ENCODE measurements at places on chromosomes 2 and 18.

- DNase-seq = no peak
These were observed 86.8 kb downstream of the ERBB4 start for GRCh38 chr2:212451786-212452231.

DNA sequence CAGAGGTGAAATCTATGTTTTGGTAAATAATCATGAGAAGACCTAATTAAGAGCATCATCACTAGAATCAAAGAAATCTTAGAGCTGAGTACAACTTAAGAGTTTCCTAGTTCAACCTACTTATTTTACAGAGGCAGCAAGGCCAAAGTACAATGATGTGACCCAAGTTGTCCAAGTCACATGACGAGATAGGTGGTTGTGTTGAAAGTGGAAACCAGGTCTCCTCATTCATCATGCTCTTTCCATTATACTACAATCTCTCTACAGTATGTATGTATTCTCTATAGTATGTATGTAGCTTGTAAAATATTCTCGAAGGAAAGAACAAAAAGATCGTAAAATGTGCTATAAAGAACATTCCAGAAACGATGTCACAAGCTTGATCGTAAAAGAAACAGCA, 895.0 kb upstream of the FSHR start:
- no peak for DNase-seq

DNA sequence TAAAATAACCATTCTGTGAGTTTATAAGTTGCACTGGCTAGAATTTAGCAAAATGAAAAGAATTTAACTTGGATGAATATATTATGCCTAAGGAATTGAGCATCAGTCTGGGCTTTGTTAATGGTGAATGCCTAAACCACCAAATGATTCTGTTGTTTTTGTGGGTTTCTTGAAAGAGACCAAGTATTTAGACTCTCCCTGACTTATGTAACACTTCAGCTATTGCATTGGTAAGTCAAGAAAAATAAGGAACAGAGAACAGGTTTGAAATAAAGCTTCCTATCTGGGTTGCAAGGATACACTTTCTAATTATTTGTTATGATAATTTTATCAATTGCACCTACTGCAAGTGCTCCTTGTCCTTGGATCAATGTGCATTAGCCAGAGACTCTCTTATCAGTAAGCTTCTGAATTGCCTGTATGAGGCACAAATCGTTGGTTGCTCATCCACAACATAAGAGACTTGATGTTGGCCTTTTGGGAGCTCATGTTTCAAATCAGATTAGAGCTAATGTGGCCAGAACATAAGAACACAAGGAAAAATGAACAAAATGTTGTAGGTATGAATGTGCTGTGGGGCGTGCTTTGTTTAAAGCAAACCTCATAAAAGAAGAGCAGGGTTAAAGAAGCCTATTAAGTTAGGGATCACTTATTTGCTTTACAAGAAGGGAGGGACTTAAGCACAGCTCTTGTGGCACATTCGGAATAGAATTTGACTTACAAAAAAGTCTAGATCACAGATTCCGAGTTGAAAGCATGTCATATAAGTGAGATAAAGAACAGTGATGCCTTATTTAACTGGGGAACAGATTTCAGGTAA, 37.2 kb downstream of the PRKCE start:
- DNase-seq = no peak

DNA sequence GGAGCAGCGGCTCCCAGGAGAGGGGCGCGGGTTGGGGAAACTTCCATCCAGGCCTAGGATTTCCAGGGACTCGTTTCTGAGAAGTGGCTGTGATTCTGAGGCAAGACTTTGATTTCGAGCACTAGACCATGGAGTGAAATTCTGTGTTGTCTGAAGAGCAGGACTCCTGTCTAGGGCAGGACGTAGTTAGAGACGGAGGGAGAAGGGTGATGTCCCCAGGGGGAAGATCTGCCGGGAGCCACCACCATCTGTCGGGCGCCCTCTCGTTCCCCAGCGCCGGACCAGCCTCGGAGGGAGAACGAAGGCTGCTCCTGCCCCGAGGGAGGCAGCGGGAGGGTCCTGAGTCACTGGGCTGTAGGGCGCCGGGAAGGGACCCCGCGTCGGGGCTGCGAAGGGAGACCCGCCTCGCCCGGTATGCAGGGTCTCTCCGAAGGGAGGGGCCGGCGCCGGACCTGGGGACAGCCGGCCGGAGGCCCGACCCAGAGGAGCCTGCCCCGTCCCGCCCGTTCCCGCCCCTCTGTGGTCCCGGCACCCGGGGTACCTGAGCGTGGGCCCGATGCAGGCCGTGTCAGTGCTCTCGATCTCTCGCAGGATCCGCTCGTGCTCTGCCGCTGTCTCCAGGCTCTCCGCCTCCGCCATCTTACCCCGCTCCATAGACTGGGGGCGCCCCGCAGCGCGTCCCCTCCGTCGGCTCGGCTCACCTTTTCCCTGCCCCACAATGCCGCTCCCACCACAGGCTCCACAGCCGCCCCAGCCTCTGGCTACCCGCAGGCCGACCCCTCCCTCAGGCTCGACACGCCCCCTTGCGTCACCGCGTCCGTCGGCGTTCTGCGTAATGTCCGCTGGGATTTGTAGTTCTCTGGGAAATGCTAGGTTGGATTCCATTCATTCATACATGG, at the start of gene EXOC6B:
EXOC6B (minus strand) TSS at position 777 of the 899 bp plus-strand sequence.
- peak; percentile 79 for DNase-seq

- DNase-seq = no peak
These were observed 5.7 kb downstream of the PSME4 start for GRCh38 chr2:53964987-53965687.

DNA sequence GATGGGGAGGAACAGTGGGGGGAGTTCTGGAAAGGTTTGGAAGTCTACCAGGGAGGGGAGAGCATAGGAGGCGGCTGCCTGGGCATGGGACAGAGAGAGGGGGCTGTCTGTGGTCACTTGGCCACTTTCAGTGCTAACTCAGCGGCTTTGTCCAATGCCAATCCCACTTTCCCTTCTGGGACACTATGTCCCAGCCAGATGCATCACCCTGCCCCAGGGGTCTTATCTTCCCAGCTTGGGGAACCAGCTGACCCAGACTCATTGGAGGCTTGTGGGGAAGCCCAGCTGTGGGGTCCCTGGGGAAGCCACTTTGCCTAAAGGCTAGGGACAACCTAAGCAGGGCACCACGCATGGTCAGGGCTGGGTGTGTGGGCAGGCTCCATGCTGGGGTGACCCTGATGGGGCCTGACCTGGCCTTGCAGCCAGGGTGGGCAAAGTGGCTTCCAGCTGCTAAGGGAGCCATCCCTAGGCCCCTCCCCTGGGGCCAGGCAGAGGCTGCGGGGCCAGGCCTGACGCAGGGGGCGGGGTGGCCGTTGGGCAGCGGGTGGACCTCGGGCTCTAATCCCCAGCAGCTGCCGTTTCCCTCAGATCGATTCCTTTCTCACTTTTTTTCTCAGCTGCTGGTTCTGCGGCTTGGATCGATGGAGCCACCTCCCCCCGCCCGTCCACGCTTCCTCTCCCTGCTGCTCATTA, 1.6 kb upstream of the ASIC4 start:
- no peak for DNase-seq

DNA sequence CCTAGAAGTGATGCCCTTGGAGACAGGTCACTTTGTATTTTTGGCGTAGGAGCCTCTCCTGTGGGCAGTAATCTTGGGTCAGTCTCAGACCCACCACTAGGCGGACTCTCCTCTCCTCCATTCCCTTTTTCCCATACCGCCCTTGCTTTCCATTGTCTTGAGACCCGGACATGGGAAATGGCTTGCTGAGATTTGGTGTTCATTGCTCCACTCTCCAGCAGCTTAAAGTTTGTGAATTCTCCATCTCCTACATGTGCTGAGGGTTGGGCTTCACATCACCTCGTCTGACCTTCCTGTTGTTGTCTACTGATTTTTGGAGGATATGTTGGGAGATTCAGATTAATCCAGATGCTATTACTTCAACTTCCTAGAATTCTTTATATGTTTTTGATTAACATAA, 159.2 kb upstream of the RAB12 start:
- DNase-seq = no peak

DNA sequence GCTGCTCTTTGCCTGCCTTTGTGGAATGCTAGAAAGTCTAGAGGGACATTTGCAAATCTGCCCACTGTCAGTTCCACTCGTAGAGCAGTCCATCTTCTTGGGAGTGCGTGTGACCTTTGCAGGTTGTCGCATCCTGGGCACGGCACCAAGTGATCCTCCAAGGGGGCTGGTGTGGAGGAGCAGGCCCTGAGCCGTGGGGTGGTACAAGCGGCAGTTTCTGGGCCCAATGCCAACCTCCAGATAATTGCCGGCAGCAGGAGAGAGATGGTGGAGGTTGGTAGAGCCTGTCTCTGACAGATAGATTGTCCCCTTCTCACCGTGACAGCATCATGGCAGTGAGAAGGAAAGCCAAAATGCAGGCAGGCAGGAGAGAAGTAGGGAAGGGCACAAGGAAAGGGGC, 150.7 kb upstream of the SLC14A2 start:
- DNase-seq = no peak

- no peak for DNase-seq
These were observed 731.3 kb upstream of the RAB6C start for GRCh38 chr2:129248198-129248597.

DNA sequence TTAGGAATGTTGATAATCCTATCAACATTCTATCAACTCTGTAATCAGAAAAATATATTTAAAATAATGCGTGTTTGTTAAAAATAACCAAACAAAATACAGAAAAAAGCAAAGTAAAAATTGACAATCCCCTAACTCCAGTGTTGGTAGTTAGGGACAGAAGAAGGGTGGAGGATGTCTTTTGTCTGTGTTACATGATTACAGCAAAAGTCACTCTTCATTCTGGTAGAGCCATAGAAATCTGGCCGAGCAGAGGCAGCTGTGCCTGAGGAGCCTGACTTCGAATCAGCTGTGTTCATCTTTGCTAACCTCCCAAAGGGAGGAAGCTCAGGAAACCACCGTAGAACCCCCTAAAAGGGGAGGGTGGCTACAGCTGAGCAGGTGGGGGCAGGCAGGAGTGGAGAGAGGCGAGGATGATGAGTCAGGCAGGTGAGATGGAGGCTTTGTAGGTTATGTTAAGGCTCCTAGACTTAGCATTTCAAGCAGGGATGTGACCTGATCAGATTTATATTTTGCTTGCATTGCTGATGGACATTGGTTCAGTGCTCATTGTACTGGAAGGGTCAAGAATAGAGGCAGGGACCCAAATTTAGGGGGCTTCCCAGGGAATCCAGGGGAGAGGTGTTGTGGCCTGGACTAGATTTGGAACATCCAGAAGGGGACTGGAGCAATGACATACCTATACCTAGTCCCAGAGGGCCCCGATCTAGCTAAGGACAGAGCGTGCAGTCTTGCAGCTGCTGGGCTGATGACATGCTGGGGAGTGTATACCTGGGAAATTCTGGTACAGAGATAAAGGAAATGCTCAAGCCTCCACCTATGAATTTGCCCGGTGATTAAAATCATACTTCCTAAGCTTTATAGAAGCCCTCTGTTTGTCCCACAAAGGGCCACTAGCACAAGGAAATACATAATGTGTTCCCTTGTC, 95.7 kb downstream of the NEDD4L start:
- no peak for DNase-seq

GRCh38 chr2:133574620-133575019, 6.4 kb upstream of the NCKAP5 start:
- no peak for DNase-seq

- DNase-seq = no peak
These were observed 733 bp upstream of the CXCR2 start for GRCh38 chr2:218125095-218125494.

DNA sequence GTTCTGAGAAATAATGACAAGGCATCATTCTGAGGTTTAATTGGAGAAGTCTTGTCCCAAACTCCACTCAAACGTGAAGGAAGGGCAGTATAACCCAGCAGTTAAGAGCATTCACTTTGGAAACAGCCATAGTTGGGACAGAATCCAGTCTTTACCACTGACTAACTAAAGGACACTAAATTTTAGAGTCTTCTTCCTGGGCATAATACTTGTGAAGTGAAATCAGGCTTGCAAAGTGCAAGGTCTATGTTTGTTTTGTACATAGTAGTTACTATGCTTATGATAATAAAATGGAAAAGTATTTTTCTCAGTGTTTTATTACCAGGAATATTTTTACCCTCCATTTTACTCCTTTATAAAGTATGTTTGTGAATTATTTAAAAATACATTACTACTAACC, 748.2 kb upstream of the ID2 start:
- no peak for DNase-seq

DNA sequence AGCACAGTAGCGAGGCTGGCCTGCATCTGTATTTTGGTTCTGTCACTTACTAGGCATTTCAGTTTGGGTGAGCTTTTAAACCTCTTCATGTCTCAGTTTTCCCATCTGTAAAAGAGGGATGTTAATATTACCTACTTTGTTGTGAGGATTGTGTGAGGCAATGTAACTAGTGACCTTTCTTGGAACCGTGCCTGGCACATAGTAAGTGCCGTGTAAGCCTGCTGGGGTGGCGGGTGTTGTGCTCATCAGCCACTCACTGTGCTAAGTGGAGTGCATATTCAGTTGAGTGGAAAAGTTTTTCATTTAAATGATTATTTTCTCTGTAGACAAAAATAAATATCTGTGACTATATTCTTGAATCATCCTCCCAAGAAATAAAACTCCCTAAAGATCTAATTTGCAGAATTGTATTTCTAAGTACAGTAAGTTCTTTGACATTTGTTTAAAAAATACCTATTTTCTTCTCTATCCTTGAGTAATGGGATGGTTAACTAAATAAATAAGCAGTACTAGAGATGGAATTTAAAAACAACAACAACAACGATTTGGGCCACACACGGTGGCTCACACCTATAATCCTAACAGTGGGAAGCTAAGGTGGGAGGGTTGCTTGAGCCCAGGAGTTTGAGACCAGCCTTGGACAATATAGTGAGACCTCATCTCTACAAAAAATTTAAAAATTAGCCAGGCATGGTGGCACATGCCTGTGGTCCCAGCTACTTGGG, 56.7 kb downstream of the MALT1 start:
- DNase-seq = no peak

GRCh38 chr18:23640052-23640451, 22.7 kb downstream of the ANKRD29 start:
- DNase-seq = no peak

GRCh38 chr2:16637304-16637703, 28.3 kb downstream of the CYRIA start:
- no peak for DNase-seq

- DNase-seq = no peak
These were observed 23.0 kb upstream of the HS6ST1 start for GRCh38 chr2:128341621-128342020.

GRCh38 chr2:10415048-10415447, 33.1 kb downstream of the ODC1 start:
- DNase-seq = no peak

GRCh38 chr18:74790451-74790850, 192.8 kb downstream of the ZNF407 start:
- no peak for DNase-seq
